ENCODE measurements at places on chromosomes 7 and 10. TPM values are rescaled to one million over a fixed set of nuclear protein-coding genes. Genes with fewer than 3 reads are reported as not detected.

The BAZ1B gene
- 99.4 TPM for total RNA-seq

The TMEM168 gene
- 35.4 TPM for total RNA-seq

The EBLN1 gene
- not detected for total RNA-seq

The EIF4H gene
- 395 TPM for total RNA-seq

The SPDYE16 gene
- total RNA-seq, result not detected

The SPDYE3 gene
- total RNA-seq, result not detected

The SEC61A2 gene
- total RNA-seq, result 10.8 TPM

The CALML5 gene
- not detected for total RNA-seq

The CHN2 gene
- total RNA-seq, result not detected

The DNAJC12 gene
- 0.53 TPM for total RNA-seq

The SEC61G gene
- 421 TPM for total RNA-seq

The OR9A2 gene
- not detected for total RNA-seq

The PDZD7 gene
- 0.50 TPM for total RNA-seq

The PTPRZ1 gene
- under 0.01 TPM for total RNA-seq

The CYP2W1 gene
- not detected for total RNA-seq

The SFTPA1 gene
- not detected for total RNA-seq

The LRRC61 gene
- 0.13 TPM for total RNA-seq

The RGR gene
- total RNA-seq, result not detected

The GIMAP1 gene
- total RNA-seq, result 10.4 TPM

The GRID2IP gene
- not detected for total RNA-seq

The UCN3 gene
- total RNA-seq, result not detected

The STEAP1B gene
- total RNA-seq, result 112 TPM
